ENCODE measurements at places on chromosomes 1 and 21.

GRCh38 chr1:94244816-94245215, 7.4 kb upstream of the ARHGAP29 start:
- no peak for DNase-seq

- no peak for DNase-seq
Measured at GRCh38 chr21:38987633-38988508, 182.1 kb downstream of the ETS2 start.

DNA sequence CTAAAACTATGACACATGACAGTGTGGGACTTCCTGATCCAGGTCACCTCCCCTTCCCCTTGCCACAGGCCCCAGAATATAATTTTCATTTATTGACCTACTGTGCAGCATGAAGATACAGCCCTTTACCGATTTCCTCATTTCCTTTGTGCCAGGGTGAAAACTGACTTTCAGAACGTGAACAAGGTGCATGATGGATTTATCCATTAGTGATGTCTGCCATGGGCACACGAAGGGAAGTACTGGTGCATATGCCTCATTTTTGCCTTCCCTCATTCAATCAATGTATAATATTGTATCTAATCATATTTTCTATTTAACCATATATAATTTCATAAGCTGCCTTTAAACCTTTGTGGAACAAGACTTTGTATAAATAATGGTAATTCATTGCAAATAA, 144.4 kb upstream of the WNT4 start:
- no peak for DNase-seq

DNA sequence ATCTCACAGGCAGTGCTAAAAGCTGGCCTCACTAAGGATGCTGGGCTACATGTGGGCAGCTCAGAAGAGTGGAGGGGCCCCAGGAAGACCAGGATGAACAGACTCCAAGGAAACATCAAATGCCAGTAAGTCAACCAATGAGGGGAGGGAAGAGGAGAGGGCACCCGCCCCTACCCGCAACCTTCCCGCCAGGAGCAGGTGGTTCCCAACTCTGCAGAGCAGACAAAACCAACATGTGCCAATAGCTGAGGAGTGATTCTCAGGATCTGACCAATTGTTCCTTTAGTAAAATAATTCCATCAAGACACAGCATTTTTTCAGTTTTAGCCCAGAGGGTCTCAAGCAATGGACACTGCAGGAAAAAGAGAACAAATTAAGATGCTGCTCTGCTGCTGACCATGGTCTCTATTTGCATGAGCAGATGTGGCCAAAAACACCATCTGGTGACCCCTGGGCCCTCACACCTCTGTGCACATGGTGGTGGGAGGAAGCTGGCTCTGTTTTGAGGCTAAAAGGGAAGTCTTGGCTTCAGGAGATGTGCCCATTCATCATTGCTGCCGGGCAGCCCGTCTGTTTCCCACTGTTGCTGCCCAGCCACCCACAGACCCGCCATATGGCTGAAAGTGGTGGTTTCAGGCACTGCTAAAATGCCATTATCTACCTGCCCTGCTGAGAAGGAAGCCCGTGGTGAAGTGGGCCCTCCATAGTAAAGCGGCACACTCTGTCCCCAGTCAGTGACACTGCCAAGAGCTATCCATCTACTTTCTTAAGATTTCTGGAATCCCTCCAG, 231.8 kb downstream of the KCNH1 start:
- DNase-seq = no peak

- DNase-seq = peak; percentile 47
Measured at GRCh38 chr1:7727809-7728471, 43.2 kb upstream of the VAMP3 start.

DNA sequence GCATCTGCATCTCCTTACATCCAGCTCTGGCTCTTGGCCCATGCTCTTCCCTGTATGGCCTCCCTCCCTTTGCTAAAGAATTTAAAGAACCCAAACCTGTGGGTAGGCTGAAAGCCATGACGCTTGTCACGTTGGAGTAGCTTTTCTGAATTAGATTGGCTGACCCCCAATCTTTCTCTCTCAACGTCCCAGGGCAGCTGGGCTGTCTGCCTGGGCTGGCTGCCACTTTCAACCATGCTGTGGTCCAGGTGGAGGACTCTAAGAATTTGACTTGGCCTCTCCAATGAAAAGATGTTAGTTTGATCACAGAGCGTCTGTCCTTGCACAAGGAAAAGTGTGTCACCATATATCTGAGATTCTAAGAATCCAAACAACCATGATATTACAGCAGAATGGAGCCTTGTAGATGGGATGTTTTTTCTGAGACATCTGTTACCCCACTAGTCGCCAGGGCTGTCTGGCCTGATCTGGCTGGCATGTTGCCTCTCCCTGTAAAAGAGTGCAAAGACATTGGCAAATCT, 6.5 kb upstream of the IGSF3 start:
- DNase-seq = no peak

DNA sequence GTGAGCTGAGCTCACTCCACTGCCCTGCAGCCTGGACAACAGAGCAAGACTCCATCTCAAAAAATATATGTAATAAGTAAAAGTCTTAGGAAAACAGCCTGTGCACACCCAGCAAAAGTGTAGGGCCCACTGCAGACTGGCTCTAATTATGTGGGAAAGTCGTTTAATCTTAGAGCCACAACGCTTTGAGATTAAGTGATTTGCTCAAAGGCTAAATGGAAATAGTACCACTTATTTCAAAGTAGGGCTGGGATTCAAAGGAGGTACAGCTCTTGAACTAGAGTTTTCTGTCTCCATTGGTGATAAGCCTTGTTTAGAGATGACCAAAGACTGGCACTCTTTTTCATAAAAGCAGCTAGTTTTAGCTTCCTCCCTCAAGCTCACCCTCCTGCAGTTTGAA, 2.2 kb downstream of the TACSTD2 start:
- no peak for DNase-seq

DNA sequence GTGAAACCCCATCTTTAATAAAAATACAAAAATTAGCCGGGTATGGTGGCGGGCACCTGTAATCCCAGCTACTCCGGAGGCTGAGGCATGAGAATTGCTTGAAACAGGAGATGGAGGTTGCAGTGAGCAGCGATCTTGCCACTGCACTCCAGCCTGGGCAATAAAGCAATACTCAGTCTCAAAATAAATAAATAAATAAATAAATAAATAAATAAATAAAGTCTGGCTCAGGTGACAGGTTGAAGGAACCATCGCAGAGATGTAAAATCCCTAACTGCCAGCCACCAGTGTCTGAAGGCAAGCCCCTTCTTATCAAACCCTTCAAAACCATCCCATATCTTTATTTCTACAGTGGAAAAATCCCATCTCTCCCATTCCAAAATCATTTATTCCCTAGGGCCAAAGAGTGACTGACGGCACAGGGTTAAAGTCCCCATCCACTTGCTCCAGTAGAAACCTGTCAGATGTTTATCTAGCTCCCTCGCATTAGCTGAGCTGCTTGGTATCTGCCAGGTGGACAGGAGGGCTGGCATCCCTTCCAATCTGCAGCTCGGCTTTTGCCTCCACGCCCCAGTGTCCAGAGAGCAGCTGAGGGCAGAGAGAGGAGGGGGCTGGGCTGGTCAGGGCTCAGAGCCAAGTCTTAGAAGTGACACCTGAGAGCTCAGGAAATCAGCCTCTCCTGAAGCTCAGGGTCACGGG, 5.0 kb downstream of the CSRP1 start:
- DNase-seq = no peak

GRCh38 chr21:43207043-43207315, 38.2 kb downstream of the CRYAA start:
- no peak for DNase-seq

- no peak for DNase-seq
Measured at GRCh38 chr1:15850471-15851001, 3.0 kb downstream of the SPEN start.

- DNase-seq = no peak
Measured at GRCh38 chr1:83511146-83511726, 487.7 kb downstream of the TTLL7 start.

DNA sequence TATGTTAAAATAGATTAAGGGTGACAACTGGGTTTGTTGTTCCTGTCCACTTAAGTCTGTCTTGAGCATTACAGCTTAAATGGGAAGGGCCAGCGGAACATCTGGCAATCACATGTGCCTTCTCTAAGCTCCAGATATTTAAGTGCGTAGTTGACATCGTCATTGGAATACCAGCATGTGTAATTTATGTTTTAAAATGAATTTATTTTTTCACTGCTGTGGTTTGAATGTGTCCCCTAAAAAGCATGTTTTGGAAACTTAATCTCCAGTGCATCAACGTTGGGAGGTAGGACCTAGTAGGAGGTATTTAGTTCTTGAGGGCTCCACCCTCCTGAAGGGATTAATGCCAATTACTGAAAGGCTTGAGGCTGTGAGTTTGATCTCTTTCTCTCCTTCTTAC, 13.4 kb downstream of the ZCCHC17 start:
- no peak for DNase-seq

GRCh38 chr1:202210385-202210784, 16.8 kb downstream of the LGR6 start:
- no peak for DNase-seq

- no peak for DNase-seq
Measured at GRCh38 chr1:54070171-54070837, 16.9 kb downstream of the TCEANC2 start.

GRCh38 chr1:200405264-200405663, 4.6 kb downstream of the ZNF281 start:
- no peak for DNase-seq

GRCh38 chr1:241825581-241825980, 22.4 kb upstream of the EXO1 start:
- DNase-seq = no peak

Measured in nucleus accumbens (tissue), 56 donors.